Muscle of leg (tissue), 16 donors: ENCODE measurements at places on chromosomes 12 and 14.
A peak's percentile ranks its signal among the peaks of the same experiment; 100 is the strongest.

DNA sequence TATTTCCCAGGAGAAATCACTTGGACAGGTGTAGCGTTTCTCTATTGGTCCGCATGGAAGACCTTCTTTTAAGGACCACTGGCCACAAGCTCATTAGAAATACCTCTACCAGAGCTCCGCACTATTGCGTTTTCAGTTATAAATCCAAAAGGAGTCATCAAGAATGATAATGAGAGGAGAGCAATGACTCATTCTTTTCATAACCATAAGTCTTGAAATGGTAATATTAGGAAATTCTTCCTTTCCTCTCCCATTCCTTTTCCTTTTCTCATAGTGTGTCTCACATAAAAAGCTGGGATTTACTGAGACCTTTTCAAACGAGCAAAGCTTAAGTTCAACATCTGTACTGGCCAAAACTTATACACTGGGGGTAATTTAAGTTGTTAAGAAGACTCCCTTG lies 215.7 kb downstream of the CPNE8 start:
- no peak for DNase-seq

DNA sequence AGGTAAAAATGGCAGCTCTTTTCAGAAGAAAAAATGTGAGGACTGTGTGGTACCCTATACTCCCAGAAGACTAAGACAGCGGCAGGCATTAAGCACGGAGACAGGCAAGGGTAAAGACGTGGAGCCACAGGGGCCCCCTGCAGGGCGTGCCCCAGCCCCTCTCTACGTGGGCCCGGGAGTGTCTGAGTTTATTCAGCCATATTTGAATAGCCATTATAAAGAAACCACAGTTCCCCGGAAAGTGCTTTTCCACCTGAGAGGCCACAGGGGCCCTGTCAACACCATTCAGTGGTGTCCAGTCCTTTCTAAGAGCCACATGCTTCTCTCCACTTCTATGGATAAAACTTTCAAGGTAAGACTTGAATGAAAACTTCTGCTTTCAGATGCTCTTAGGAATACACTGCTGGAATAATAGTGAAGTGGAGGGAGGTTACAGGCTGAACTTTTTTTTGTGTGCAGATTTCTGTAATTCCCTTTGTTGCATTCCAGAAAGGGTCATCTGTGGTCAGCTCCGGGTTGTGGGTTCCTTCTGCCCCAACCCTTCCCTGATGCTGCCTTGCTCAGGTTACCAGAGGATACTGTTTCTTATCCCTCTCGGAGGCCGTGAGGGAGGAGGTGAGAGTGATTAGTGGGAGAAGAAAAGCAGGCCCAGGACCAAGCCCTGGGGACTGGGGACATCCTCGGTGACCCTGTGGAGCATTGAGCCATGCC lies 58.4 kb downstream of the SLC25A47 start:
- no peak for DNase-seq

GRCh38 chr14:88613552-88614010 lies 50.7 kb downstream of the ZC3H14 start:
- DNase-seq, result no peak

GRCh38 chr12:58745348-58746125 lies 174.8 kb downstream of the LRIG3 start:
- no peak for DNase-seq

- no peak for DNase-seq
Observed at GRCh38 chr12:124946447-124946793, 32.0 kb upstream of the UBC start.

GRCh38 chr14:37329189-37330001 lies 131.7 kb downstream of the MIPOL1 start:
- DNase-seq, result no peak

- no peak for DNase-seq
Observed at GRCh38 chr14:104220215-104221070, 82.1 kb downstream of the KIF26A start.

DNA sequence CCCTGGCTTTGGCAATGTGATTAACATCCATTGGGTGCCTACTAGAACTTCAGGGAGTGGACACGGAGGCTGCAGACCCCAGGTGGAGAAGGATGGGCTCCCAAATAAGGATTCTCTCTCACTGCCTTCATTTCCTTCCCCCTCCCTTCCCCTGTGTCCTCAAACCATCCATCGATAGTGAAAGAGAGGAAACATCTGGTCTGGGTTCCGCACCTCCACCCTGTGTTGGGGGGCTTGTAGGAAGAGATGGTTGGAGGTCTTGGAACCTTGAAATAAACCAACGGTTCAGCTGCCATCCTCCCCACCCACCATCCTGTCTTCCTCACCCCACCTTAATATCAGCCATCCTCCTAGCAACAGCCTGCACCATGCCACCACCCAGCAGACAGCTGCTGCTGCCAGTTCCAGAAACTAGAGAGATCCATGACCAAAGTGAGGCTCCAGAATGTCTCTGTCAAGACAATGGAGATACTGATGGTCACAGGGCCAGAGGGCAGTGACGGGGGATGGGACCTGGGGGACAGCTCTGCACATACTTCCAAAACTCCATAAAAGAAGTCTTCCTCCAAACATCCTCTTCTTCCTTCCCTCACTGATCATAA lies 153.1 kb upstream of the CCND2 start:
- peak; percentile 77 for DNase-seq

DNA sequence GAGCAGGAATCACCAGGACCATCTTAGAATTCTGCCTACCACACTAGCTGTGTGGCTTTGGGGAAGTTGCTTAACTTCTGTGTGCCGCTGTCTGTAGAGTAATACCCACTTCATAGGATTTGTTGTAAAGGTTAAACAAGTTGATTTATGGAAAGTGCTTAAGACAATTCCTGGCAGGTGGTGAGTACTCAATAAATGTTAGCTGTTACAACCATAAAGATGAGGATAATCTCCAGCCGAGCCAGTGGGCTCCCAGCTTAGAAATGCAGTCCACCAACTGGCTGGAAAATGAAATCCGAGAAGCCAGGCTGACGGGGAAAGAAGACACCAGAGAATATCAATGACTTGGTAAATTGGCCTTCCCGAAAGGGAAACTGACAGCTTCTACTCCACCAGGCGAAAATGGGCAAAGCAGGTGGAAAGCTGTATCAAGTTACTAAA lies 173.5 kb downstream of the CHST11 start:
- peak; percentile 44 for DNase-seq

DNA sequence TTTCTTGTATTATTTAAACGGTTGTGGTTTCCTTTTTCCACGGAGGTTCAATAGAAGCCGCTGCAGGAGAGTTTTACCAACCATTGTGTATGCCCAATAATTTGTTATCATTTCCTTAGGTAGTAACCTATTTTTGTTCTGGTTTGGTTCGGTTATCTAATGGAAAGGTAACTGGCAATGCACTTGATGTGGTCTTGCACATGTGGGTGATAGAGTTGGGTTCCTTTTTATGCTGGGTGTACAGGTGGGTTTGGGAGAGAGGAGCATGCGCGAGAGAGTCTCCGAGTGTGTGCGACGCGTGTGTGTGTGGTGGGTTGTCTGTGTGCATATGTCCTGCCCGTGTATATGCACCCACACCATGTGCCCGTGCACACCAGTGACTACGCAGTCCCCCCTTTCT lies 102.7 kb upstream of the FKBP4 start:
- DNase-seq, result no peak

DNA sequence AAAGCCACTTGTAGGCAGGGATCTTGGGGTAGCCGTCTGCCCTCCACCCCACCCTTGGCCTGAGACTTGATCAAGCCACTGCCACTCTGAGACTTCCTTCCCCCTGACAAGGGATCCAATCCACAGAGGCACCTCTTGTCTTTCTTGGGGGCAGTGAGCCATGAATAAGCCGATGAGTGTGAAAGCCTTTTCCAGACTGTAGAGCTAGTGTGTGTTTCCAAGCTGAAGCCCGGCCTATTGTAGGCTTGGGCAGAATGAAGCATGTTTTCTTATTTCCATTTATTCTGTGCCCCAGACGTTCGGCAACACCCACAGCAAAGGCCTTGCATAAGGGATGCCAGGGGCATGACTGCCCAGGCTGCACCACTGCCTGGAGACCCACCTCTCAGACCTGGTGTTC lies 991.6 kb downstream of the BCL11B start:
- DNase-seq, result no peak

GRCh38 chr14:89618330-89618708 lies 201.3 kb upstream of the FOXN3 start:
- DNase-seq, result peak; percentile 83

- no peak for DNase-seq
Observed at GRCh38 chr14:99408286-99408970, 72.2 kb downstream of the SETD3 start.

DNA sequence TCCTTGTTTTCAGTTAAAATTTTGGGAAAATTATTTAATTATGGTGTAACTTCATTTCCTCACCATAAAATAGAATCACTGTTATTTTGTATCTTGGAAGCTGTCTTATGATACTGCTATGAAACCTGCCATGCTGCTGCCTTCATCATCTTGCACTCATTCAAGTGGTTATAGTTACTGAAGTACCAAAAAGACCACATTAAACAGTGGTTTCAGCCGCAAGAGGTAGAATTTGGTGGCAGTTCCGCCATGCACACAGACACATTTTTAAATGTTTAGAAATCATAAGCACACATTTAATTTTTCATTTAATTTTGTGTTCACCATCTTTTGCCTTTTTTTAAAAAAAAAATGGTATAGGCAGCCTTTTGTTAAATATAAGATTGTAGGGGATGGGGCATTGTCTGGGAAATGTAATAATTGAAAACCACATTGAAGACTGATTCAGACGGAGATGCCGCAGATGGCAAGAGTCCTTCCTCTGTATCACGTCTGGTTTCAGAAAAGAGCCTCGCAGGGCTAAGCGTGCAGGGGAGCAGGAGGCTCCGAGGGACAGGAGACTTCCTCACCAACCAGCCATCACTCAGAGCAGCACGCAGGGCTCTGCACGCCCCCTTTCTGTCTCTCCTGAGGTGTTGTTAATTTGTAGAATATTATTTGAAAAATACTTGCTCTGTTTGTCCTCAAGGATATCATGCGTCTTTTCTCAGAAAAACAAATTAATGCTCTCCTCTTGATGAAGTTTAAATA lies 115.2 kb upstream of the PELI2 start:
- no peak for DNase-seq

DNA sequence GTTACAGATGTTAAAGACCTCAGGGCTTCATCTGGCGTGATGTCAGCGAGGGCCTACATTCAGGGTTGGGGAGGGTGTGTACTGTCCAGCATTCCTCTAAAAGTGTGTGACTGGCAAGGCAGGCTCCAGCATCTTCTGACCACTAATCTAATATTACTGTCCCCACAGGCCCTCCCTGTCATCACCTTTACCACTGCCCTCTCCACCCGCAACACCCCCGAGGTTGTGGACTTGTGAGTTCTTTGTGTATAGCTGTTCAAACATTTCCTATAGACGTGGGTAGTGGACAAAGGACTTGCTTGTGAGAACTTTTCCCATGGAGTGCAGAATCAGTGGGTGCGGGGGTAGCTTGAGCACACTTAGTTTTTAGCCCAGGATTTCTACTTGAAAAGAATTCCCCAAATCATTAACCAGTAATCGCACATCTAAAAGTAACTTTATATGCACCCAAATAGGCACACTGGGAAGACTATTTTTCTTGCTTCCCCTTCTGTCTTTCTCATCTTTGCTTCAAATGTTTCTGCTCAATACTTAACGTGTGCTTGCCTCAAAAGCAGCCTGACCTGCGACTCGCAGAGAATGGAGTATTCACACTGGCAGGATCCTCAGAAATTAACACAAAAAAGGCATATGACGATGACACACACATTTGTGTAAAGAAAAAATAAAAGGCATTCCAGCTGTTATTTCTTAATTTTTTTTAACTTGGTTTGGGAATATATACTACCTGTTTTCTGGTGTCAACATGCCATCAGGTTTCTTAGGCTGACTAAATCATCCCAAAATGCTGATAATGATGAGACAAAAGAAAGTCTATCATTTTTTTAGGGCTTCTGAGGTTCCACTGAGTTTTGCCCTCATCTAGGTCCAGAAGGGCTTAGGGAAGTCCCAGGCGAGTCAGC lies 158.4 kb upstream of the HIF1A start:
- no peak for DNase-seq
